ENCODE measurements at places on chromosomes 16 and 17.

DNA sequence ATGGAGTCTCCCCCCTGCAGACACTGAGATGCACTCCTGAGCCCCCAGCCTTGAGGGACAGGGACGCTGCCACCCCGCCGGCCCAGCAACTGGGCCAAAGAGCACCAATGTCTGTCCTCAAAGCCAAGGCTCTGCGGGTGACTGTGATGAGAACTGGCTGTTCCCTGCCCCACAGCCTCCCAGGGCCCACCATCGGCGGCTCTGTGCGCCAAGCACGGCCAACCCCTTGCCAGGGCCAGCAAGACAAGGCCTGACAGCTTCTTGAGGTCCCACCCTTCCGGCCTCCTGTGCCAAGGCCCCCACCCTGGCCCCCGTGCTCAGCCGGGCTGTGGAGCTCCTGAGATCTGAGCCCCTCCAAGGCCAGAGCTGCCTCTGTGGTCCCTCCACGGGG, 34.2 kb upstream of the PABPN1L start:
- DNase-seq, result no peak

DNA sequence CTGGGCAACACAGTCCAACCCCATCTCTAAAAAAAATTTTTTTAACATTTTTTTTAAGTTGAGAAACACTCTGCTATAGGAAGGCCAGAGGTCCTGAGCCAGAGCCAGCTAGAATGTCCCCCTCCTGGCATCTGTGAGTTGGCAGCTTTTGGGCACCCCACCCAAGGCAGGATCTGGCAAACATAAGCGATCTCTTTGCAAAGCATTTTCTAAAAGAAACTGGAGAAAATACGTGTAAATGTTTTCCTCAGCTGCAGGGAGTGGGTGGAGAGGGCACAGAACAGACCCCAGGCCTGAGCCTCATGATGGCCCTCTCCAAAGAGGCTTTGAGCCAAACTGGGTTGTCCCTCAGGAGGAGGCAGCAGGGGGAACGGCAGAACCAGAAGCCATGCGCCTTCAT, 11.7 kb downstream of the CAVIN1 start:
- DNase-seq, result no peak

GRCh38 chr16:85992779-85993178, 93.8 kb downstream of the IRF8 start:
- no peak for DNase-seq

GRCh38 chr17:50872710-50873424, 6.7 kb upstream of the TOB1 start:
- DNase-seq, result peak; percentile 49

GRCh38 chr16:24909856-24910255, 64.1 kb downstream of the SLC5A11 start:
- DNase-seq, result no peak

DNA sequence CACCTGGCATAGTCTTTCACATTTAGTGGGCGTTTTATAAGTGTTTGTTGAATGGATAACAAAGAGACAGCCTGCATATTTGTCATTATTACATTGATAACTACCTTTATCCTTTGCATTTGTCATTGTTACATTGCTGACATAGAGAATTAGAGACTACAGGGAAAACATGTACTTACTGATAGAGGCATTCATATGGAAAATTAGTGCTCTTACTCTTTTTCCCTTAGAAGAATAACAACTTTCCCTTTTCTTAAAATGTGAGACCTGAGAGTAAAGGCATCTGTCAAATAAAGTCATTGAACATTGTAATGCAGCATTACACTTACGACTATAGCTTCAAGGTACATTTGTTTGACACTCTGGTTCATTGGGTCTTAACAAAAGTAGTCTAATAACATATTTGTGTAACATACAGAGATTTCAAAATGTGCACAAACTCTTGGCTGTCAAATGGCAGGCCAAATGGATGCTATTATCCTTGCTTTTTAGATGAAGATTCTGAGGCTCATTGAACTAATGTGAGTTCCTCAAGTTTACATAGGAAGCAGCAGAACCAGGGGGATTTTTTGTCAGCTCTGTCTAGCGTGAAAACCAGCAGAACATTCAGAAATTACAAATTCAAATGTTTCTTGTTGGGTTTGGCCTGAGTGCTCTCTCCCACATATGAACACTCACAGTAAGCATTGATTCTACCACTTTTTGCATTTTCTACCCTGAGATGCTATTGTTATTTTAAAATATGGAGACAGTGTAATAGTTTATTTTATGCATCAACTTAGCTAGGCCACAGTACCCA, 28.5 kb downstream of the SMIM36 start:
- no peak for DNase-seq

DNA sequence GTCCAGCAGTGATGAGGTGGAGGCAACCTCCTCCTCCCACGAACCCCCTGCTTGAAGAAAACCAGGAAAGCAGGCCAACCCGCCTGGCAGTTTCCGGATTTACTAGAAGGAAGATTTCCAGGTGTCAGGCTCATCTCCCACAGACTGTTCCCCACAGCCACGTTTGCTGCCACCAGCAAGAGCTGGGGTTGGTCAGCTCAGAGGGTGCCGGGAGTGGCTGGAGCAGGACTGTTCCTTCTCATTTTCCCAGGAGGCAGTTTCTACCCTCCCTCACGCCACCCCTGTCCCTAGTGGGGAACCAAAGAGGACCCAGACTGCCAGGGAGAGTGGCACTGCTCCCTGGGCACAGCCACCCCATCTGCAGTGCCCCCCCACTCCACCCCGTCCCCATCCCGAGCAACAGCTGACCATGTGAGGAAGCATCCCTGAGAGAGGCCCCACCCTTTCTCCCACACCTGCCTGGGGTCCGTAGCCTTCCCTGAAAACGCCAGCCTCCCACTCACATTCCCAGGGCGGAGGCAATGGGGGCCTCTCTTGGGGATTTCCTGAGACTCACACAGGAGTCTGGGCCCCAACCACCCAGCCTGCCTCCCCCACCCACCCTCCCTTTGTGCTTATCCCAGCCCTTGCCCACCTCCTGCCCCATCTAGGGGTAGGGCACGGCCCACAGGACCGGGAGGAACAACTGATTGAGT, 5.9 kb downstream of the KRT17 start:
- no peak for DNase-seq

DNA sequence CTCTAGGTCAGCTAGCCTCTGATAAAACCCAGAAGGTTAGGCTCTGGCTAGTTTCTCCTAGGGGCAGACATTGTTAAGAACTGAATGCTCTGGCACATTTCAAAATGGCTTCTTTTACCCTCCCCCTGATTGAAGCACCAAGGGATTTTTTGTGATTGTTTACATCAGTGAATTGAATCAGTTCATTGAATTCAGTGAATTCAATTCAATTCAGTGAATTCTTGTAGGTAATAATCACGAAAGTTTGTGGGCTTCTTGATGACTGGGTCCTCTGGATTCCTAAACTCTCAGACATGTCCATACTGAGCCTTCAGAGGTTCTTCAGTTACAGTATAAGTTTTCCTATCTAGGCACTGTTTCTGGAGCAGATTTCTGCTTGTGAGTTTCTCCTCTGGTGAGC, 135.2 kb upstream of the ELAC2 start:
- peak; percentile 37 for DNase-seq

GRCh38 chr17:36149296-36149820, 27.1 kb downstream of the TBC1D3B start:
- peak; percentile 36 for DNase-seq

GRCh38 chr17:75130632-75131277, 787 bp downstream of the NT5C start:
- peak; percentile 85 for DNase-seq

DNA sequence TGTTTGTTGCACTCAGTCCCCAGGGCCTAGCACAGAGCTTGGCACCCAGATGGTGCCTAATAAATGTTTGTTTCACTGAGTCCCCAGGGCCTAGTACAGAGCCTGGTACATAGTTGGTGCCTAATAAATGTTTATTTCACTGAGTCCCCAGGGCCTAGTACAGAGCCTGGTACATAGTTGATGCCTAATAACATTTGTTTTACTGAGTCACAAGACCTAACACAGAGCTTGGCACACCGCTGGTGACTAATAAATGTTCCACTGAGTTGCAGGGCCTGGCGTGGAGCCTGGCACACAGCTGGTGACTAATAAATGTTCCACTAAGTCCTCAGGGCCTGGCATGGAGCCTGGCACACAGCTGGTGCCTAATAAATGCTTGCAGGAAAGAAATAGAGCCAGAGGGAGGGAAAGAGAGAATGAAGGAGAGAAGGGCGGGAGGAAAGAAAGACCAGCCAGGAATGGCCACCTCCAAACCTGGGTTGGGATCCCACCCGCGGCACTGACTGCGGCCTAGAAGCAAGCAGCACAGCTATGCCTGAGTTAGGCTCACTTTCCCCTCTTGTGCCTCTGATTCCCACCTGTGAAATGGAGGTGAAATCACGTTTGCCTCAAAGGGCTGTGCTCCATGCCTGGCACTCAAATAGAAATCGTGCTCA, 7.5 kb downstream of the SLC5A11 start:
- DNase-seq, result peak; percentile 49

GRCh38 chr17:4394208-4395110, 28.0 kb upstream of the UBE2G1 start:
- peak; percentile 75 for DNase-seq

DNA sequence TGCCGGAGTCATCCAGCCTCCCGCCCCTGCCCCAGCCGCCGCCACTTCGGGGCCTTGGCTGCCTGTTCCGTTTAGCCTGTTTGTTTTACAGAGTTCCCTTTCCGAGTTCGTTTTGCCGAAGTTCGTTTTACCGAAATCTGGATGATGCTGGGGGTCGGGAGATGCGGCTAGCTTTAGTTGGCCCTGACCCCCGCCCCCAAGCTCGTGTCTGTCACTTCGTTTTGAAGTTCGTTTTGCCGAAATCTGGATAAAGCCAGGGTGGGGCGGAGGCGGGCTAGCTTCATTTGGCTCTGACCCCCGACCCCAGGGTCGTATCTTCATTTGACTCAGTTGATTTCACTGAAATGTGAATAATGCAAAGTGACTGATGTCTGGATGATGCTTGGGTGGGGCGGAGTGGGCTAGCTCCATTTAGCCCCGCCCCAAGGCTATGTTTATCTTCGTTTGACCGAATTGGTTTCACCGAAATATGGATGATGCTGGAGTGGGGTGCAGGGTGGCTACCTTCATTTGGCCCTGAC, 591 bp downstream of the PSMD7 start:
- peak; percentile 69 for DNase-seq

DNA sequence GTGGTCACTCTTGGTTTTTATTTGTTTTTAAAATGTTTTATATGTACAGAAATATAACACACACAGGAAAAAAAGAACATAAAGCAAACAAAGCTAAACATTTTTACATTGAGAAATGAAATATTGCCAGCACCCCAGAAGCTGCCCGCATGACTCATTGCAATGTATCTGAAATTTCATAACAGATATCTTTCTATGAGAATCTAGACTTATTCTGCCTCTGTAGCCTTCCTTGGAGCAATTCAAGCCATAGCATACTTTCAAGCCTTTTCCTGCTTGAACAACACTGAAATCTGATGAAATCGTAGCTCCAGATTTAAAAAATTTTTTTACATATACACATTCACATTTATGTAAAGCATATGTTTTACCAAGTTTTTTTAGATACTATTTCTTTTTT, 86.9 kb downstream of the RBBP6 start:
- DNase-seq, result peak; percentile 52

GRCh38 chr17:43958748-43959352, 5.1 kb upstream of the PYY start:
- DNase-seq, result peak; percentile 76

GRCh38 chr17:46766493-46767491, 51.7 kb downstream of the WNT3 start:
- DNase-seq, result no peak

DNA sequence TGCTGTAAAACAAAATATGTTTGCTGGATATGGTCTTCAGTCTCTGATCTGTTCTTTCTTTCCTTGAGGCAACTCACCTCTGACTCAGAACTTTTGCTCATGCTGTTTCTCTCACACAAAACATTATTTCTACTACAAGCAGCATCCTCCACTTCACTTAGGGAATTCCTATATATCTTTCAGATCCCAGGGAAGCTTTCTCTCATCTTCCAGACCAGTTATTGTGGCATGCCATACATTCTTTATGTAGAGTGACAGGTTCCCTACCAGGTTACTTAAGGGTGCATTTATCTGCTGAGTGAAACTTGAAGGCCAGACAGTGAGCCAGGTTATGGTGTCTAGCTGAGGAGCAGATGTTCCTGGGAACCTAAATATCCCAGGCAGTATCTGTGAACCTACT, 1226.0 kb downstream of the CDH8 start:
- no peak for DNase-seq

DNA sequence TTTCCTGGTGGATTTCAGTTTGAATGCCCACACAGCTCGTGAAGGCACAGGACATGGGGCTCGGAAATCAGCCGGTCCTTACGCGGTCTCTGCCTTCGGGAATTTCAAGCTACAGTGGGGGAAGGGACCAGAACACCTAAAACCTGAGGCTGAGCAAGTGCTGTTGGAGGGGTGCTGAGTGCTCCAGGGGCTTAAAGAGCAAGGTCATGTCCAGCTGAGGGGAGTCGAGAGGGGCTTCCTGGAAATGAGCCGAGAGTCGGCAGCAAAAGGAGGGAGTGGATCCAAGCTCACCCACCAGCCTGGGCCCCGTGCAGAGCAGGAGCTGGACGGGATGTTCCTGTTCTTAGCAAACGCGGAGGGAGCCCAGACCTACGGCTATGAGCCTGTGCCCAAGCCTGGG, 73.2 kb upstream of the RPL38 start:
- DNase-seq, result no peak

DNA sequence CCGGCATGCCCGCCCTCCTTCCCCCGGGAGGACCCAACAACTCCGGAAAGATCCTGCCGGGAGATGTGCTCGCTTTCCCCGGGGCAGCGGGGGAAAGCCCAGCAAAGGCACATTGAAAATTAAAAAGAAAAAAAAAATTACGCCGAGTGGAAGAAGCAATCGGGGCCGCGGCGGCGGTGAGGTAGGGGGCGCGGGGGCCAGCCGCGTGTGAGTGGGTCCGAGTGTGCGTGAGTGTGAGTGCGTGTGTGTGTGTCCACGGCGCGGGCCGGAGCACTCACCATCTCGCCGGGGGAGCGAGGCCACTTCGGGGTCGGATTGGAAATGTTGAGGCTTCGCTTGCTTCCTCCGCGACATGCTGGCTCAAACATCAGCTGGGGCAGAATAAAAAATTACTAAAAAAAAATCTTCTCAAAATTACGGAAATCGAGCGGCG, at the start of gene SALL1:
Gene SALL1 (minus strand): TSS at position 383 of the 433 bp plus-strand sequence. CDS start 29 bp downstream, at position 354.
- DNase-seq, result peak; percentile 37

DNA sequence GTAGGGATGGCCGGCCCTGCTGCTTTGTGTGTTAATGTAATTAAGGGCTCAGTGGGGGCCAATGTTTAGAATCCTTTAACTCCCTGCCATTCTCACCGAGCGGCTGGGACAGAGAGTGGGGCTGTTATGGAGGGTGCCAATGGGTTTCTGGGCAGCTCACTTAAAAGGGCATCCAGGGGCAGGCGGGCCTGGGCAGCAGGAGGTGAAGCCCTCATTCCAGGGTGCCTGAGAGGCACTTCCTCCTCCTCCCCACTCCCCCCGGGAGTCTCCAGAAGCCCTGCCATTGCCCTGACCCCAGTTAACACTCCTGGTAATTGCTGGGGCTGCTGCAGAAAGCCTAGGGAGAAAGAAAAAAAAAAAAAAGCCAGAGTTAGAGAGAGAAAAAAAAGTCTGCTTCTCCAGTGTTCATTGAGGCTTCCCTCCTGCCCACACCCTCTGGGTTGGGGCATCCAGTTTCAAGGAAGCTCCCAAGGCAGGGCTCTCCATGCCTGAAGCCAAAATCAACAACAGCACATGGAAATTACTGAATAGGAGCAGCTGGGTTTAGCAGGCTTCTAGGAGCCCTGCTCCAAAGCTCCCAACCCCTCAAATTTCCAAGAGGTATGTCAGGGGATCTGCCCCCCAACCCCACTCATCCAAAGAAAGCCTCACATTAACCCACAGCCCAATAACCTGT, 28.0 kb downstream of the CUEDC1 start:
- no peak for DNase-seq

- no peak for DNase-seq
Measured at GRCh38 chr16:28063591-28064061, at the start of gene GSG1L. Gene GSG1L (minus strand): TSS chr16:28063714. CDS start chr16:28063424, 290 bp downstream.

Data from ELR (cell line).